AG04449 (cell line): ENCODE measurements at places on chromosomes 6 and 20.

- DNase-seq: no peak
Observed at GRCh38 chr6:104885518-104886043, 25.9 kb upstream of the HACE1 start.

DNA sequence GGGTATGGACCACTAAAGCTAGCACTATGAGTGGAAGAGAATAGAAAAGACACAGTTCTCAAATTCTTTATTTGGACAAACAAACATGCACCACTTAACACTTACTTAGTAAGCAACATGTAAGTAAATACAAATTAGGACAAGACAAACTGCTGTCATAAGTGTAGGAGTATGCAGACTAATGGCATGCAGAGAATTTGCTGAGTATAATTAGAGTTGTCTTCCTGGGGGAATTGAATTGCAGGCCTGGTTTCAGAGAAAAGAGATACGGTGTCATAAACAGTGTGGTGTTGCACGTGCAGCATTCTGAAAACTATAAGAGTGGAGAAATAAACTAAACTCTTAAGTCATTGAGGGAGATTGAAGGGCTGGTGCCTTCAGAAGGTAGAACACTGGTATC lies 125.2 kb upstream of the EYA4 start:
- DNase-seq: no peak

GRCh38 chr6:36669002-36669401 lies 9.5 kb upstream of the CDKN1A start:
- DNase-seq: no peak

DNA sequence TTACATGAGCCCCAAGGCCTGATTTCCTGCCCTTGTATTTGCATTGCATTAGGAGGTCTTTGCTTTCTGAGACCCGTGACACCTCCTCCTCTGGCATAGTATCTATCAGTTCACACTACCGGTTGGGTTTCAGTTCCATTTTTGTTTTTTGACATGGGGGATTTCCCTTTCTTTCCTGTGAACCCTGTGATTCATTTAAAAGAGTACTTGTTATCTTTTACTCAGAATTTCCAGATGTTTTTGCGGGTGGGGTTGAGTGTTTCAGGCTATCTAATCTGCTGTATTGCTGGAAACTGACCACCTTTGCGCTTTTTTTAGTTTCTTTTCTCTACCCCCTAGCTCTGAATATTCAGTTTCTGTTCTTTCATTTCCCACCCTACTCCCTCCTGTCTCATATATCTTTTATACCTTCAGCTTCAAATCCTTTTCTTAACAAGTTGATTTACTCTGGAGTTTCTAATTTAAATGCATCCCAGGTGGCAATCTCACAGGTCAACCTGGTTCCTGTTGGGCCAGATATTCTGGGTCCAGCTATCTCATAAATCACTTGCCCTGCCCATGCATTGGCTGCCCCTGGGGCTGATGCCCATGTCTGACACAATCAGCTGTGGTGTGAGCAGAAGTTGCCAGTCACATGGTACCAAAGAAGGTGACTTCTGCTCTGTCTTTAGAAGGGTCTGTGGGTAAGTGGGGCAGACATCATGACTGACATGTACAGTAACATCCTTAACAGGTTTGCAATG lies 14.3 kb upstream of the NCOA3 start:
- DNase-seq: no peak

DNA sequence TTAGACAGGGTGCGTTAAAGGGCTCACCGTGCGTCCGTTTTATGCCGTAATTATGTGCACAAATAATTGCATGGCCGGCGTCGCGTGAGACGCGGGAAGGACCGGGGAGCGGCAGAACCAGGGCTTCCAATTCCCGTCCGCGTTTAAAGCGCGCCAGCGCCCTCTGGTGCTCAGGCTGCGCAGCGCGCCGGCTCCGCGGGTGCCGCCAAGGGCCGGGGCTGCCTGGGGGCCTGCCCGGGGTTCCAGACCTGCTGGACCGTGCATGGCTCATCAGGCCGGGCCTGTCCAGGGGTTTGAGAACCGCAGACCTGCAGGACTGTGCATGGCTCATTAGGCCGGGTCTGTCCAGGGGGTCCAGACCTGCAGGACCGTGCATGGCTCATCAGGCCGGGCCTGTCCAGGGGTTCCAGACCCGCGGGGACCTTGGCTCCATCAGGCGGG lies 369.0 kb downstream of the THBS2 start:
- no peak for DNase-seq

- DNase-seq: no peak
Observed at GRCh38 chr6:25564943-25565342, 87.1 kb upstream of the SCGN start.
